WERI-Rb-1 (cell line): ENCODE measurements at places on chromosomes 5 and 9.

- DNase-seq, result no peak
Measured at GRCh38 chr9:570187-570586, 271.3 kb upstream of the DMRT1 start.

- peak; percentile 76 for DNase-seq
Measured at GRCh38 chr9:133991964-133992779, at the start of gene VAV2. Gene VAV2, minus strand, starts transcription at chr9:133992324. Its CDS starts 46 bp downstream, at chr9:133992278.

- DNase-seq, result no peak
Measured at GRCh38 chr5:173642191-173642816, 25.9 kb upstream of the BOD1 start.

DNA sequence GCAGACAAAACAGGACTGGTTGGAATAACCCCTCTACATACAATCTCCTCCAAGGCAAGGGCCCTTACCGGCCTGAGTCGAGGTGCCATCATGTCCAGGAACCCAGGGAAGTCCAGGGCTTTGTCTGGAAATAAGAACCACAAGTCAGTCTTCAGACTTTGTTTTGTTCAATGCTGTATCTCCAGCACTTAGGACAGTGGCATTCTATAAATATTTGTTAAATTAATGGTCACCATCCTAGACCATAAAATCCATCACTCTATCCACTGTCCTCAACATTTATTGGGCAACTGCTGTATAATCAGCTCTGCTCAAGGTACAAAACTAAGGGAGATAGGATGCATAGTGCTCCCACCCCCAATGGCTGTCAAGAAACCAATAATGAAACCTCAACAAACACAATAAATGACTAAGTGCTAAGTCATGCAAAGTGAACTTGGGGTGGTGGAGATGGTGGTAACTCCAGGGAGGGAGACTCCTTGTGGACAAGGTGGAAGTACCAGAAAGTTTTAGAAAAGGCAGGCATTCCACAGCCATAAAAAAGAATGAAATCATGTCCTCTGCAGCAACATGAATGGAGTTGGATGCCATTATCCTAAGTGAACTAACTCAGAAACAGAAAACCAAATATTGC is 5.0 kb downstream of the RELL2 start:
- no peak for DNase-seq
